NCI-H1930 (cell line): ENCODE measurements at places on chromosomes 4 and X.
A peak's percentile ranks its signal among the peaks of the same experiment; 100 is the strongest.

- no peak for DNase-seq
Measured at GRCh38 chr4:150004481-150004880, 73.8 kb upstream of the DCLK2 start.

- no peak for DNase-seq
Measured at GRCh38 chrX:84123585-84123984, 64.4 kb downstream of the RPS6KA6 start.

DNA sequence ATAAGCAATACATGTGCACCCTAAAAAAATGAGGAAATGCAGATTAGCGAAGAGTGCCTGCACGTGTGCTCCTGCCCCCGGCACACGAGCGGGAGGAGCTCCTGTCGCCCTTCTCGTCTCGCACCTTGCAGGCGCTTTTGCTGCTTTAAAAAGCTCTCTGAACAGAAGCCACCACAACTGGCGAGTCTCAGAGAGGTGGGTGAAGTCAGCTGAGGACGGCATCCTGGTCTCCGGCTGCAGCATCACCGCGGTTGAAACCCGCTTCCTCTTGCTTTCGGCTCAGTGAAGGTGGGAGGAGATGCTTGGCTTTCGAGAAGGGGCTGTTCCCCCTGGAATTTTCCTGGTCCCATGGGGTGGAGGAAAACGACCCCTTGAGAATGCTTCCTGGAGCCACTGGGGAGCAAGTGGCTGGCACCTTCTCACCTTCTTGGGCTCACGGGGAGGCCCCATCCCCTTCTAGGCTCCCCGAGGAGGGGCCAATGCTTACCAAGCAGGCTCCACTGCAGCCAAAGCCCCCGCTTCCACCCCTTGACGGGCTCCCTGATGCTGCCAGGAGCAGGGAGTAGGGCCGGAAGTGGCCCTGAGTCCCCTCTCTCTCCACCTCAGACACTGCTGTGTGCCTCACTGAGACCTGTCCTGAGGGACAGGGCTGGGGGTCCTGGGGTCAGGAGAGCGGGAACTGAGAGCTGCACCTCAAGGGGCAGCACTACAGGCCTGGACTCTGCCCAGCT is 29.2 kb upstream of the MXD4 start:
- DNase-seq: no peak

DNA sequence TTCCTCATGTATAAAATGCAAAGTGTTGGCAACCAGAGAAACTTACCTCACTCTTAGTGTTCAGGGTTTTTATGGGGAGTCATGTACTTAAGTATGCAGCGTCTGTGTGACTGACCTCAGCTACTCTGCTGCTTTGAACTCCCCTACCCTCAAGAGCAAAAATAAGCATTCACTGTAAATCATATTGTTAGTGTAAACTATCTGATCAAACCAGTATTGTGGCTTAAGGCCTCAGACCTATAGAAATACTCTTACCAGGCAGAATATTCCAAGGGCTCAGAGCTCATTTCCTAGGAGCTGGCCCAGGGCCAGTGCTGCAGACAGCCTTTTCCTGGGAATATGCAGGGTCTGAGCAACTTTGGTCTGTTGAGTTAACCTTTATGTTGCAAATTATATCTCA is 453.1 kb downstream of the CCSER1 start:
- DNase-seq: no peak

- DNase-seq: no peak
Measured at GRCh38 chr4:1239141-1239949, 9.6 kb downstream of the CTBP1 start.

DNA sequence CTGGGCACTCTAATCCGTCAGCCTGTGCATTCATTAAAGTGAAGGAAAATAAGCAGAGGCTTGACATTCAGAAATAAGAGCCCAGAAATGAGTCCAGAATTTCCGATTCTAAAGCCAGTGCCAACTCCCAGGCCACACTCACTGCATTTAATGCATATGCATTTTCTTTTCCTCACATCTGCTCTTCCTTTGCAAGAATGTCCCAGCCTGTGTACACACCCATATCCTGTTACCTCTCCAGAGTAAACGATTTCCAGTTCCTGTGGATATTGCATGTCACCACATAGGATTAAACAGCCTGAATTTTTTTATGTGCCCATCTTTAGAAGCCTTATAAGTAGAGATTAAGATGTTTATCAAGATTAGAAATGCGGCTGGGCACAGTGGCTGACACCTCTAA is 27.5 kb downstream of the ARX start:
- DNase-seq: no peak

DNA sequence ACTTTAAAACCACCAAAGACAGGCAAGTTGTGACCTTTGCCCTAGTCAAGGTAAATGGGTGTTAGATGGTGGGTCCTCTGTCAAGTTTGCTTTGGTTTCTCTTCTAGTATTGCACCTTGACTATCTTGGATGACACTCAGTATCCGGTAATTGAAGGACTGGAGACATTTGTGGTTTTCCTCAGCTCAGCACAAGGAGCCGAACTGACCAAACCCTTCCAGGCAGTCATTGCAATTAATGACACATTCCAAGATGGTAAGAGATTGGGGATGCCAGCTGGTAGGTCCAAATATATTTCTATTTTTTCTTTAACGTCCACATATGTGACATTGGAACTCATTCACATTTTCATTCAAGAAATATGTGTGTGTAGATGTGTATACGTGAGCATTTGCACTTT is 69.3 kb upstream of the ANXA3 start:
- DNase-seq: no peak

DNA sequence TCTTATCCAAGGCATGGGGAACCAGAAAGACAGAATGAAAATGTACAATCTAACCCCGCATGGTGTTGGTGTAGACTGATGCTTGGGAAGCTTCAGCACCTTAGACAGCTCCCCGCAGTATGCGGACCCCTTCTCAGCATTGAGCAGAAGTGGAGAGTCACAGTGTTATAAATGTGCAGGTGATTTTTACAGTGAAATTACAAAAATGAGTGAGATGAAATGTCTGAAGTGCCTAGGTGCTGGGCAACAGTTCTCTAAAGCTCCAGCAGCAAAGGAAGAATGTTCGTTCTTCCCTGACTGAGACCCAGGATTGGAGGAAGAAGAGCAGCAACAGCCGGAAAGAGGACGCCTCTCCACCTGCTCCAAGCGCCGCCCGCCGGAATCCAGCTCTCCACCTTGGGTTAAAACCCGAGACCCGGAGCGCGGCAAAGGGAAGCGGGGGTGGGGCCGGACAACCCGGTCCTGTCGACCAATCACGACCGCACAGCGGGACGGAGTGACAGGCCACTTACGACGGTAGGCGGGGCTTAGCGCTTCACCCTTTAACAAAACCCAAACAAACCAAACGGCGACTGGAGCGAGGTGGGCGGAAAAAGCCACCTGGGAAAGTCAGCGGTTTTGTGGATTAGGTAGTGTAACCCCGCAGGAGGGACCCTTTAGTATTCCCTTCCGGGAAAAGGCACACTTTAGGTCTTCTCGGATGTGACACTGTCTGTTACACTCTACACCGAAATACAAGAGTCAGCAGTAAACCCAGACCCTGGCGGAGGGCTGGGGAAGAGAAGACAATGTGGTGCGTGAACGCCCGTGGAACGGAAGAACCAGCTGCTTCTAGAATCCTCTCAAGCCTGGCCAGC is at the start of gene GLRA3:
Gene GLRA3, minus strand, starts transcription at position 403 of the 857 bp plus-strand sequence. CDS start 436 bp downstream, outside the sequence.
- DNase-seq: peak; percentile 89
